ENCODE measurements at places on chromosomes 16 and 17.

GRCh38 chr16:24216961-24217360 lies 39.2 kb upstream of the CACNG3 start:
- DNase-seq, result no peak

DNA sequence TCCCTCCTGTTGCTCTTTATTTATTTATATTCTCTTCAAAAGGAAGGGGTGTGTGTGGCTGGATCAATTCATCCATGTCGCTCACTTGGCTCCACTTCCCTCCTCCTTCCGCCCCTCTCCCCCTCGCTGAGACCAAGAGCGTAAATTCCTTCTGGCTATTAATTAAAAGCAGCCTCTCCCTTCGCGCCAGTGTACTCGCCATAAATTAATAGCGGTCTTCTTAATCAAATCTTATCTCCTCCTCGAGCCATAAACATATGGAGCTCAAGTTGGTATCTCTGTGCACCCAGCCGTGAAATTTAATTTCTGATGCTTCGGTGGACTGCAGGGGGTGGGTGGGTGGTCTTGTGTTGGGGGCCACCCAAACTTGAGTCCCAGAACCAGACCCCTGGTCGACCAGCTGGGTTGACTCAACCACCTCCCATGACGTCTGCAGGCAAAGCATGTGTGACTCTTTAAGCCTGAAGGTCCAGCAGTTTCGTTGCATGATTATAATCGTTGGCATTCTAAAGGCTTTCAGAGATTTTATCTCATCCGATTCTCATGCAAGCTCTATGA lies 57.9 kb downstream of the SDK2 start:
- no peak for DNase-seq

GRCh38 chr17:40351359-40352236 lies 12.9 kb downstream of the GJD3 start:
- DNase-seq, result no peak

- no peak for DNase-seq
These were observed 60.4 kb upstream of the RPH3AL start for GRCh38 chr17:413016-413350.

- DNase-seq, result no peak
These were observed 7.0 kb downstream of the ADCY7 start for GRCh38 chr16:50273382-50273690.

DNA sequence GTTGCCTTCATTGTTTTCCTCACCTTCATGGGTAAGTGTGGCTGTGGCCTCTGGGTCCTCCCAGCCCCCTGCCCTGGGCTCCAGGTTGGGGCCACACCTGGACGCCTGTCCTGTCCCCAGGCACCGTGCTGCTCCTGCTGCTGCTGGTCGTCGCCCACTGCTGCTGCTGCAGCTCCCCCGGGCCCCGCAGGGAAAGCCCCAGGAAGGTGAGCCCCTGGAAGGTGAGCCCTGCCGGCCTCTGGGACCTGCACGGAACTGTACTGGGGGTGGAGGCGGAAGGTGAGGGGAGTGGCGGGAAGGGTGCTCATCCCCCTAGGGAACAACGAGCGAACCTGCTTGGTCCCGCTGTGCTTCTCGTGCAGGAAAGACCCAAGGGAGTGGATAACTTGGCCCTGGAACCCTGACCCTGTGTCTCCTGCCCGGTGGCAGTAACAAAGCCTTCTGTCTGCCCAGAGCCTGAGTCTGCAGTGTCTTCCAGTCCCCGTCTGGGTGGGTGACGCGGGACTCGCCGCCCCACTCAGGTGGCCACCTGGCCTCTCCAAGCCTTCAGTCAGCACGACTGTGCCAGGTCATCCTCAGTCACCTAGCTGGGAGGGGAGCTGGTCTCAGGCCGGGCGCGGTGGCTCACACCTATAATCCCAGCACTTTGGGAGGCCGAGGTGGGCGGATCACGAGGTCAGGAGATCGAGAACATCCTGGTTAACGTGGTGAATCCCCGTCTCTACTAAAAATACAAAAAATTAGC lies 831 bp downstream of the SMIM22 start:
- no peak for DNase-seq

- no peak for DNase-seq
These were observed 178.4 kb downstream of the FTO start for GRCh38 chr16:53882310-53882709.

DNA sequence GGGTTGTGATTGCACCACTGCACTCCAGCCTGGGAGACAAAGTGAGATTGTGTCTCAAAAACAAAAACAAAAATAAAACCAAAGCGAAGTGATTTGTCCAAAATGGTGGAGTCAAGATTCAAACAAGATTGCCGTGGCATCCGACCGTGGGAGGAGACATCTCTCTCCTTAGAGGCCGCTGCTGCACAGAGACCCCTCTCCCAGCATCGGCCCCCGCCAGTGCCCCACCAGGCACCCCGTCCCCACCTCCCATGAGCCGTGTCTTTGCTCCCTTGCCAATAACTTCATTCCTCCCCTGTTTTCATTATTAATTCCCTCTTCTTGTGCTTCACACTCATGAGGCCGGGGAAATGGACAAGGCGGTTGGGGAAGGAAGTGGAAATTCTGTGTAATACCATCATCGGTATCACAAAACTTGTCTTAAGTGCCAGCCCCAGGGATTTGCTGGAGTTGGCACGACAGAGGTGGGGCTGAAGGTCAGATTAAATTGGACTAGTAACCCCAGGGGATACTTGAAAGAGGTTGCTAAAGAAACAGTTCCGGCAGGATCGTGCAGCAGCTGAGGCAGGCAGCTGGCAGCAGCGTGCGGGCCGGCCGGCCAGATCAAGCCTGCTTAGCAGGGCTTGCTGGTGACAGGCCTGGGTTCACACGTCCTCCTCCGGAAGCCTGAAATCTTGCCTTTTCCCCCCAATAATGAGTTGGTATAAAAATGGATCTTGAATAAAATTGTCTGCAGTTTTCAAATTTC lies 66.8 kb downstream of the RTN4RL1 start:
- DNase-seq, result no peak

DNA sequence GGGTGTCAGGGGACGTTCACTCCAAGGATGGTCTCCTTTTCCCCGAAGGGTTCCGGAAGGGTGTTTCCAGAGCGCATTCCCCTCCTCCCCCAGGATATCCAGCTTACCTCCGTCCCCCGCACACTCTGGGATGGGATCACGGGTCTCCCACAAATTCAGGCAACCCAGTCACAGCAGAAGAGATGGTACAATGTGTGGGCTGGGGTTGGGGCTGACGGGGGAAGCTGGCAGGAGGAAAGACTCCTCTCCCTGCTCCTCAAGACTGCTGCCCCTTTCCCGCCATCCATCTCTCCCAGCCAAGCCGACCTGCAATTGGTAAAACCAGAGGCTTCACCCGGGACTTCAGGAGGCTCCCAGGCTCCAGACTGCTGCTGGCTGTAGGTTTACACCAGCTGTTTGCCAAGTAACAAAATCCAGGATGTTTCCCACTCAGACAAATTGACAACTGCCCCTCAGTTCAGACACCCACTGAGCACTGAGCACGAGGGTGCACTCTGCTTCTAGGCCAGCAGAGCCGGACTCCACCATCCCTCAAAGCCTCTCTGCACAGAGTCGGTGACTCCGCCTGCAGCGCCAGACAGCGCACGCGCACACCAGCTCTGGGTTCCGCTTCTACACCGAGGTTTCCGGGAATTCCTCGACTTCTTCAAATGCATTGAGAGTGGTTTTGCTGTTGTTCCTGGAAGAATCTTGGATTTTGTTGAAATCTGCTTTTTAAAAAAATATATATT lies 37.7 kb downstream of the ASPA start:
- DNase-seq, result no peak

- peak; percentile 97 for DNase-seq
These were observed 11.6 kb upstream of the CBX4 start for GRCh38 chr17:79850571-79851460.

GRCh38 chr16:29680180-29680598 lies 1.2 kb downstream of the QPRT start:
- no peak for DNase-seq

- DNase-seq, result peak; percentile 90
These were observed 849 bp downstream of the CAPN15 start for GRCh38 chr16:528111-529011.

DNA sequence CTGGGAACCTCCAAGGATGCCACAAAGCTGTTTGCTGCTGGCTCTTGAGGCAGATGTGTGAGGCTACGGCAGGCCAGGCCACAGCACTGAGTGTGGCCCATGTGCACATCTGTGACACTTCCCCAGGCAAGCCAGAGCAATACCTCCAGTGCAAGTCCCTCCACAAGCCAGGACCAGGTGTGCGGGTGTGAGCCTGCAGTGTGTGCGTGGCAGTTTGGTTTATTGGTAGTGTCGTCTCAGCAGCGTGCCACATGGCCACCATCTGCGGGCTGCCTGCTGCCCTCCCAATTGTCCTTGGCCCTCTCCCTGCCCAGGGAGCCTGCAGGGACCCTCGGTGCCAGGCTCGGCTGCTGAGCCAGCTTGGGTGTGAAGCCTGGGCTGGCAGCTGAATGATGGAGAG lies 9.9 kb upstream of the SREBF1 start:
- no peak for DNase-seq

DNA sequence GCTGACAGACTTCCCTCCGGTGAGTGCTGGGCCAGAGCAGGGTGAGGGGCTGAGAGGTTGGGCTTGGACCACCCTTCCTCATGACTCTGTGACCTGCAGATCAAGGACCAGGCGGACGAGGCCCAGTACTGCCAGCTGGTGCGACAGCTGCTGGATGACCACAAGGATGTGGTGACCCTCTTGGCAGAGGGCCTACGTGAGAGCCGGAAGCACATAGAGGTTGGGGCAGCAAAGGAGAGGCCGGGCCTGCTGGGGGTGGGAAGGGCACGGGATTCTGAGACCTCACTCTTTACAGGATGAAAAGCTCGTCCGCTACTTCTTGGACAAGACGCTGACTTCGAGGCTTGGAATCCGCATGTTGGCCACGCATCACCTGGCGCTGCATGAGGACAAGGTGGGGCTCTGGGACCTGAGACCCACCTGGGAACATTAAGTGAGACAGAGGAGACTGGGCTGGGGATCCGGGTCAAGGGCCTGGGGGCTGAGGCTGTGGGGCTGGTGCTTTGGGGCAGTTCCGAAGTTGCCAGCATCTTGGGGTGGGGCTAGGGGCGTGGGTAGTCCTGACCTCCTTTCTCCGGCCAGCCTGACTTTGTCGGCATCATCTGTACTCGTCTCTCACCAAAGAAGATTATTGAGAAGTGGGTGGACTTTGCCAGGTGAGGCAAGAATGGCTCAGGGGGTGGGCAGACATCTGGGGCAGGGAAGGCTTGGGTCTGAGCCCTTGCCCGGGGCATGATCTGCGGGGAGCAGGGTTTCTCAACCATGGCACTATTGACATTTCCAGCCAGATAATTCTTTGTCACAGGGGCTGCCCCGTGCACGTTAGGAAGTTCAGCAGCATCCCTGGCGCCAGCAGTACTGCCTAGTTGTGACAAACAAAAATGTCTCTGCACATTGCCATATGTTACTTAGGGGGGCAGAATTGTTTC lies 2.2 kb downstream of the BCKDK start:
- DNase-seq, result no peak

- DNase-seq, result peak; percentile 23
These were observed 60.7 kb downstream of the WSB1 start for GRCh38 chr17:27354491-27355081.
